T-cell (primary cell): ENCODE measurements at places on chromosomes 6 and 20. TPM values are rescaled to one million over a fixed set of nuclear protein-coding genes. Genes with fewer than 3 reads are reported as not detected.

The NRSN1 gene
- total RNA-seq = not detected

The PRDM13 gene
- total RNA-seq = not detected

GRCh38 chr6:148577687-148578488 lies 168.9 kb upstream of the UST start:
- H3K27ac ChIP-seq = no peak overlapping the region
- DNase-seq = peak; percentile 44
- no peaks in the 10 kb centered on the region for H3K36me3 ChIP-seq
- H3K4me1 ChIP-seq = no peaks in the 10 kb centered on the region
- H3K4me3 ChIP-seq = no peak overlapping the region
- H3K27me3 ChIP-seq = no peaks in the 10 kb centered on the region

GRCh38 chr20:56855708-56856107 lies 226.6 kb downstream of the TFAP2C start:
- peaks cover 3% of the 10 kb centered on the region for H3K27me3 ChIP-seq
- no peak overlapping the region for H3K27ac ChIP-seq
- no peaks in the 10 kb centered on the region for H3K4me1 ChIP-seq
- DNase-seq = no peak
- H3K4me3 ChIP-seq = no peak overlapping the region
- H3K36me3 ChIP-seq = no peaks in the 10 kb centered on the region

GRCh38 chr6:21588481-21589351 lies 4.8 kb upstream of the SOX4 start:
- DNase-seq = no peak
- H3K4me3 ChIP-seq = peak overlapping the region; percentile 97
- H3K4me1 ChIP-seq = peaks cover 3% of the 10 kb centered on the region
- H3K27ac ChIP-seq = no peak overlapping the region

DNA sequence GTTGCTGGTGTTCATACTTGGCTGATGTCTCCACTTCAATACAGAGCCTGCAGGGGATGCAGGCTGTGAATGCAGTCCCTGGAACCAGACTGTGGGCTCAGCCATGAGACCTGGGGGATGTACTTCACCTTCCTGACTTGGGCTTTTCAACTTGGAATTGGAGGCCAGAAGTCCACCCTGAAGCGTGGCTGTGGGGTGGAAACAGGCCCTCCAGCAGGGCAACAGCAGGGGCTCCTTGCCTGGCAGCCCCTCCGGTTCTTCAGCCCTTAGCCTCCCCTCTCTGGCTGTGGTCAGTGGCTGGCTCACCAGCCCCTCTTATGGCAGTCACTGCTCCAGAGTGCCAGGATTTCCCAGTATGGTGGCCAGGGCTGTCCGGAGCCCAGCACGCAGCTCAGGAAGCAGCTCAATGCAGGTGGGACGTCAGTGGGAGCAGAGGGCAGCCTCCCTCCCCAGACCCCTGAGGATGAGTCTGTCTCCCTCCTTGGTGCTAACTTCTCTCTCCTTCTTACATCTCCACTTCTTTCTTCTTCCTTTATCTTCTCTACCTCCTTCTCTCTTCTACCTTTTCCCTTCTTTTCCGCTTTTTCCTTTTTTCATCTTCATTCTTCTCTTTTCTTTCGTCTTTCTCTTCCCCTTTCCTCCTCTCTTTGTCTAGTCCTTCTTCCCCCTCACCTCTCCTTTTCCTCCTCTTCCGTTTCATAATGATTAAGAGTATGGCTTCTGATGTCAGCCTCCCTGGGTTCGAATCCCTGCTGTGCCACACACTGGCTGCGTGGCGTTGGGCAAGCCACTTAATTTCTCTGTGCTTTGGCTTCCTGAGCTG lies 45.3 kb downstream of the SLC52A3 start:
- no peaks in the 10 kb centered on the region for H3K36me3 ChIP-seq
- H3K27ac ChIP-seq = no peak overlapping the region
- no peak overlapping the region for H3K4me3 ChIP-seq
- no peak for DNase-seq
- no peaks in the 10 kb centered on the region for H3K4me1 ChIP-seq

DNA sequence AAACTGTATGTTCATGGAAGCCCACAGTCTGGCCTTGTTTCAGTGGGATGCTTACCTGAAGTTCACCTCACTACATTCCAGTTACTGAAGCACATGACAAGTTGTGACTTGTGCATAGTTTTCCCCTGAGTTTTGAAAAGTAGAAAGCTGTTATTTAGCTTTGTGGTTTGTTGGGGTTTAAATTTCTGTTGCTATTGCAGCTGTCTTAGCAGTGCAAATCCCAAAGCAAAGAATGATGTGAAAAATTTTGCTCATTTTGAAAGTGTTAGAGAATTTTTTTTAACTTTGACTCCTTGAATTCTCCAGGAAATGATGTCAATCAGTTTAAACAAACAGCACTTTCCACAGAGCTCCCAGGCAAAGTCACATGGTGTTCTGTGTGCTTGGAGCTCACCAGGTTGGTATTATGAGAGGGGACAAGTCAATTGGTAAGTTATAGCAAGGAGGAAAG lies 268.4 kb downstream of the ADGRG6 start:
- no peak overlapping the region for H3K27ac ChIP-seq
- peaks cover 53% of the 10 kb centered on the region for H3K4me1 ChIP-seq
